RCC 7860 (cell line): ENCODE measurements at places on chromosomes 4 and X.

GRCh38 chr4:180335566-180335965 is 1907.6 kb upstream of the TENM3 start:
- DNase-seq: no peak

DNA sequence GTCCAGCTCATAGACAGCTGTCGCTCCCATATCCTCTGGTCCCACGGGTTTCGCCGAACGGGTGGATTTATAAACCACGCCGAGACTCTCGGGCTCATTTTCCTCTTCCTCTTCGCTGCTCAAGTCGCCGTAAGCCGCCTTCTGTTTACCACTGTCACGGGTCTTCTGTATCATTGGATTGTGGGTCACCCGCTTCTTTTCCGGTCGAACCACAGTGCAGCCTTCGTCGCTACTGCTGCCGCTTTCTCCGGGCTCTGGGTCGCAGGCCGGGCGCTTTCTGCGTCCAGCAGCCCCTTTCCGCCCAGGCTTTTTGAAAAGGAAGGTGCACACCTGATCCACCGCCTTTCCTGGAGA is 311 bp downstream of the RNF113A start:
- DNase-seq: no peak

DNA sequence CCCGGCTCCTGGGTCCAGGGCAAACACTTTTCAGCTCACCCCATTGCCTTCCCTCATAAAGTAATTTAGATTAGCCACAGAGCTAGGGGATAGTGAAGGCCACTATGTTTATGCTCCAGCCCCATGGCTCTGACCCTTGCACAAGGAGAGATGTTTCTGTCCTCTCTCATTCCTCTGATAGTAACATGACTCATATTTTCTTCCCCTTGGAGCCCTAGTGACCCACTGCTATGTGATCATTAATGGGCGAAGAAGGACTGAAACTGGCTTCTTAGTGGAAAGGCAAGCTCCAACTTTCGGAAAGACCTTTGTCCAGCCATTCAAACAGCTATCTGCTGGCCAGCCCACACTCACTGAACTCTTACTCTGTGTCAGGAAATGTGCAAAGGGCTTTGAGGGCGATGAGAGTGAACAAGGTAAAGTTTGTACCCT is 12.3 kb downstream of the CLDN2 start:
- peak; percentile 74 for DNase-seq

- no peak for DNase-seq
Observed at GRCh38 chr4:183099537-183100297, 660 bp downstream of the WWC2 start.

DNA sequence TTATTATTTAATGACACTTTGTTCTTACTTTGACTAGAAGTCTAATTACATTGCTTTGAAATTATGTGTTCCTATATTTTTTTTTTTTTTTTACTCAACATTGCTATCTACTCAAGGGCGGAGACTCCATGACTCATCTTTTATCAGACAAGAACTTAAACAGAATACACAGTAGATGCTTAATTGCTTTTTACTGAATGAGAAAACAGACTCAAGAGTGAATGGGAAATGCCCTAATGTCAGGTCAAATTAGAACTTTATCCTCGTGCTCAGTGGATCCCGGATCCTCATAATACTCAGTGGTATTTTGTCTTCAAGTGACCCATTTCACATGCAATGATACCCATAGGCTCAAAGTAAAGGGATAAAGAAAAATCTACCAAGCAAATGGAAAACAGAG is 954.5 kb upstream of the IGFBP7 start:
- DNase-seq: no peak

DNA sequence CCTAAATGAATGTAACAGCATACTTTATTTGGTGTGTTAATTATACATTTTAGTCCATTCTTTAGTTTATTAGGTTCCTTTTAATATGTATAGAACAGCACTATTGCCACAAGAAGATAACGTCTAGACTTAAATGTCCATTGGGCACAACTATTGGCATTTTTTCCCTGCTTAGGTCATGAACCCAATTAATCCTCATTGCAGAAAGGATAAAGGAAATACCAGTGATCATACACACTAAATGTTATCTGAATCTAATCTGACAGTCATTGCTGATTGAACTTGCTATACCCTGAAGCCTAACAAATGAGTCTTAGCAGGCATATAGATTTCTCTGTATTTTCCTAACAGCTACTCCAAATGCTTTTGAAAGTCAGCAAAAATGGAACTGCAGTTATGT is 2250.0 kb upstream of the AGA start:
- DNase-seq: no peak

GRCh38 chr4:123559955-123560871 is 163.6 kb downstream of the SPRY1 start:
- no peak for DNase-seq

- no peak for DNase-seq
Observed at GRCh38 chrX:69615342-69615741, 571 bp upstream of the EDA start.

DNA sequence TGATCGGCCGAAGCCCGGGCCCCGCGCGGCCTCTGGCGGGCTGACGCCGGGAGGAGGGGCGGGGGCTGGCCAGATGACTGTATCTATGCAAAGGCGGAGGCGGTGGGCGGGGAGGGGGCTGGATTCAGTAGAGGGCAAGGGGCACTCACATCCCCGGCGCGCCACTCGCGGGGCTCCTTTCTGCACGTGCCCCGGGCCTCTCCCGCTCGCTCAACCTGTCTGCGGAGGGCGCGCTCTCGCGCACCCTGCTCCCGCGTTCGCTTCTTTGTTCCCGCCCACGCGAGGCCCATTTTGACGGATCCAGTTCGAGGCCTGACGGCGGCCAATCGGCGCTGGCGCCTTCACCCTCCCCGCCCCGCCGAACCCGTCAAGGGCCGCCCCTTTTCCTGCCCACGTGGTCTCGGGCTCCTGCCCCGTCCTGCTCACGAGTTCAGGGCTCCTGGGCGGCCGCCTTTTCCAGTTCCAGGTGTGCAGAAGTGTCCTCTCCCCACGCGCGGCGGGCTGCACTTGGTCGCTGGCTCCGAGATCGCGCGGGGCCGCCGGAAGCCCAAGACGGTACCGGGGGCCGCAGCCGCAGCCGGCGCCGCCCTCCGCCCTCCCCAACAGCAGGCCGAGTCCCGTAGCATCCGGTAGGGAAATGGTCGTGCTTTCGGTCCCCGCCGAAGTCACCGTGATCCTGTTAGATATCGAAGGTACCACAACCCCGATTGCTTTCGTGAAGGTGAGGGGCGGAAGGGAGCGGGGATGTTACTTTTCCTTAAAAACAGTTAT is at the start of the genes ENOPH1 and HNRNPDL:
Gene ENOPH1 (plus strand): TSS at position 398 of the 771 bp plus-strand sequence. CDS start 240 bp downstream, at position 638.
Gene HNRNPDL (minus strand): TSS at position 270 of the 771 bp plus-strand sequence. CDS start 772 bp downstream, outside the sequence.
- peak; percentile 87 for DNase-seq

DNA sequence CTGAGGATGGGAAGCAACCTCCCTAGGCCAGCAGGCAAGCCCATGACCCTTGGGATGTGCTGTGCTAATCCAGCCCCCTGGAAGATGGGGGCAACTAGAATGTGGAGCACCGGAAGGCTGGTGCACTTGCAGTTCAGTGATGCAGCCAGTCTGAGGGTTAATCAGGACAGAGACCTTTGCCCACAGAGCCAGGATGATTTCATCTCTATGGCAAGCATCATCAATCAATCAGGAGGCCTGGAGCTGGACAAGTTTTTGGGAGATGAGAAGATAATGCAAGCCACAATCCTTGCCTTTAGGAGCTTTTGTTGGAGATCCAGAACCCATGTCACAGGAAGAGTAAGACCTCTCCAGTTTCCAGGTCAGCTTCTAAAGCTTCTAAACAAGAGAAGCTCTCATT is 15.4 kb upstream of the MSN start:
- no peak for DNase-seq

DNA sequence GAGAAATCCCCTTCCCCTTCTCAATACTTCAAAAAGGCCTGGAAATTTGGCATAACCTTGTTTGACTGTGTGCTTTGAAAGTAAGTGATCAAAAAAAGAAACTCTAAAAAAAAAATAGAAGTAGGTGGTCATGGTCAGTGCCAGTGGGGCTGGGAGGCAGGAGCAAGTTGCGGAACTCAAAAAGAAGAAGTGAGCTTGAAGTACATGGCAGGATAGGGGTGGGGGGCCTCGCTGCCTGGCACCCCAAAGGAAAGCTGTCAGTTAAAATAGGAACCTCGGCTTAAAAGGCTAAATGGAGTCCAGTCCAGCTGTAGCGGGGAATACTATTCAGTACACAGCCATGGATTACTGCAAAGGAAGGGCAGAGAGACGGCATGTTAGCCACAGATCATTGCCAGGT is 12.2 kb upstream of the NKRF start:
- no peak for DNase-seq

DNA sequence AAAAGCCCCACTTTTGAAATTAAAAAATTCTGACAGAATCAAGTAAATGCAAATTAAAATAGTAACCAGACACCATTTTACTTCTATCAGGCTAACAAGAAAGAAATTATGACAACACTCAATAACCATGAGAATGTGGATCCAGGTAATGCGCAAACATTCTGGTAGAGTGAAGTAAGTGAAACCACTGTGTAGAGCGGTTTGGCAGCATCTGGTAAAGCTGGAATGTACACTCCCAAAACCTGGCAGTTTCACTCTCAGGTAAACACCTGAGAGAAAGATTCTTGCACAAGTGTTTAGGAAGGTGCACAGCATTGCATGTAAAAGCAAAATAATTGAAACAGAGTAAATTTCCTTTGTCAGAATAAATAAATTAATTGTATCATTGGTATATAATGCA is 81.8 kb downstream of the TRIML1 start:
- no peak for DNase-seq

DNA sequence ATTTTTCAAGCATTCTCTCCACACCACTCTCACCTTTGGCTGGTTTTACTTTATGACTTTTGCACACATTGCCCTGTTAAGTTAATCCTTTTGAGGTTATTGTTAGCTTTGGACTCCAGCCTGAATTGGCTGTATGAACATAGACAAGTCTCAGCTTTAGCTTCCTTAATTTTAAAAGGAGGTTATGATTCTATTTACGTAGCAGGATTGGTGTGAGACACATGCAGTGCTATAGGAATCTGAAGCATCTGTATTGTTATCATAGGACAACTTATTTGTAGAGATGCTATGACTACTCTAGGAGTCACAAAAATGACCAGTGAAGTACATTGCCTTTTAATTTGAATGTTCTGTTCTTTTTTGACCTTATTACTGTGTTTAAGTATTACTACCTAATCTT is 15.7 kb downstream of the PGAM4 start:
- DNase-seq: no peak

DNA sequence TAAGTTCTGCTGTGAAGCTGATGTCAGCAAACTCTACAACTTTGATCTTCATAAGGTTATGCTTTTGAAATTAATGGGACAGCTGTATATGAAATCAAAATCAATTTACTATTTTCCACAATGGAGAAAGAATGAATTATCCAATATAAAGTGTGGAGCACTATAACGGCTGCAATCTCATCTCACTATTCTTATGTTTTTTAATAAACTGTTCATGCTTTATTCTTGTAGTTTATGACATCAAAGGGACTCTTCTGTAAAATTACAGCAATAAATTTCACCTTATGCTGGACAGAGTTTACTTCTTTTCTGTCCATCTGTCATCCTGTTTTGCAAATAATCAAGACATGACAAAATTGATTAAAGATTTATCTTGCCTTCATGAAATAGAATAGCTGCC is 192.5 kb downstream of the TECRL start:
- DNase-seq: no peak

DNA sequence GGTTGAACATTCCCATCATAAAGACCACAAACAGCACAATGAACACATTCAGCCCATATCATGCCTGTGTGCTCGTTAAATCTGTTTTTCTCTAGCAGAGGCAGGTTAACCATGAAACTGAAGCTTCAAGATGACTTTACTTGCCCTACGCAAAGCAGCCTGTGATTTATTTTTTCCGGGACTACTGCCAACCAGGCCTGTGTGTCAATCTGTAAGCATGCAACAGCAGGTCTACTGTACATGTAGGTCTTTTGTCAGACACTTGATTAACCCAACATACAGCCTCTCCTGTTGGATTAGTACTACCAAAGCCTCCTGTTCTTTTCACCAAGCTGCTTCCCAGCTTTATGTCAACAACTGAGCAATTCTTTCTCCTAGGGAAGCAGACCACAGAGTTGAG is 85.5 kb upstream of the ACSL1 start:
- no peak for DNase-seq

DNA sequence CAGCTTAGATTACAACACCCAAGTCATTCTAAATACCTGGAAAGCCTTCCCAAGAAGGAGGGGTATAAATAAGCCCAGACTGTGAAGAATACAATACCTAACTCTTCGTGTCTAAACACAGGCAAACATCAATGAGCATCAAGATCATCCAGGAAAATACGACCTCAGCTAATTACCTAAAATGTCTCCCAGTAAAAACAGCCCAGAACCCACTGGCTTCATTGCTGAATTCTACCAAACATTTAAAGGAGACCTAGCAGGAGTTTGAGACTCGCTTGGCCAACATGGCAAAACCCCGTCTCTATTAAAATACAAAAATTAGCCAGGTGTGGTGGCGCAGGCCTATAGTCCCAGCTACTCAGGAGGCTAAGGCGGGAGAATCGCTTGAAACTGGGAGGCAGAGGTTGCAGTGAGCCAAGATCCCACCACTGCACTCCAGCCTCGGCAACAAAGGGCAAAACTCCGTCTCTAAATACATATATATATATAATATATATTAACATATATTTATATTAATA is 19.1 kb upstream of the HSFX4 start:
- no peak for DNase-seq

GRCh38 chr4:122083351-122083750 is 68.8 kb upstream of the BLTP1 start:
- DNase-seq: no peak

DNA sequence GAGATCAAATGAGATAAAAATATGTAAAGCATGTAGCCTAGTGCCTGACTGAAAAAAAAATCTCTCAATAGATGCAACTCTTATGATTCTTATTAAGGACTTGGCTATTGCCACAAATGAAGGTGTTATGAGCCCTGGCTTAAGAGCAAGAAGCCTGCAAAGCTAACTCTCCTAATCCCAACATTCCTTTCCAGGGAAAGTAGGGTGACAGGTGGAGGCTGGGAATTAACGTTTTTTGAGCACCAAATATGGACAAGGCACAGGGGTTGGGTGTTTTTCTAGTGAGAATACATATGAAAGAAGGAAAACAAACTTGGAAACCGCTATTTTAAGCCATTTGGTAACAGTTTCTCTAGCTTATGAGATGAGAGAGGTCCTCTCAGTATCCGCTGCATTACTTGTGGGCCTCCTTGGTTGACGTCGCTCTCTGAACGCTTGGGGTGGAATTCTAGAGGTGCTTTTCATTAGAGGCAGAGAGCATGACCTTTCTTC is 2.4 kb downstream of the RHOH start:
- DNase-seq: no peak

- DNase-seq: no peak
Observed at GRCh38 chrX:13492286-13492685, 77.1 kb upstream of the EGFL6 start.

GRCh38 chr4:60579335-60579734 is 620.8 kb upstream of the ADGRL3 start:
- no peak for DNase-seq

DNA sequence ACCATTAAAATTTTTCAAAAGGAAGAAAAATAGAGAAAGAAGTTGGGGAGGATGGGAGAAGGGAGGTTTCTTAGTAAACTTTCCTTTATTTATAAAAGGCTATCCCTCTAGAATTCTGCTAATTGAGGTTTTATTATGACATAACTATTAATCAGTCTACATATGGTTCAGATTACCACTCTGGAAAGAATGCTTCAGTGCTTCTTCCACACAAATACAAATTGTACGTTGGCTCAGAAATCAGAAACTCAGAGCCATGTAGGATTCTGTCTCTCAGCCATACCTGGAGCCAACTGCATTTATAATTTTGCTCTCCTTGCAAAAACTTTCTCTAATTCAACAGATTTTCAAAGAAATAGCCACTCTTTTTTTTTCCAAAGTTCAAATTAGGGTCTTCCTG is 37.1 kb downstream of the SRPX start:
- no peak for DNase-seq
